Activated CD4-positive, alpha-beta T cell treated with anti-CD3 and anti-CD28 coated beads for 4 hours (primary cell): ENCODE measurements at places on chromosomes 7 and 10.

- DNase-seq, result no peak
Measured at GRCh38 chr10:70765794-70766594, 19.2 kb downstream of the TBATA start.

- DNase-seq, result no peak
Measured at GRCh38 chr10:13706604-13707003, 119.8 kb downstream of the PRPF18 start.

GRCh38 chr7:73644688-73645286 lies 20.5 kb upstream of the MLXIPL start:
- no peak for DNase-seq

DNA sequence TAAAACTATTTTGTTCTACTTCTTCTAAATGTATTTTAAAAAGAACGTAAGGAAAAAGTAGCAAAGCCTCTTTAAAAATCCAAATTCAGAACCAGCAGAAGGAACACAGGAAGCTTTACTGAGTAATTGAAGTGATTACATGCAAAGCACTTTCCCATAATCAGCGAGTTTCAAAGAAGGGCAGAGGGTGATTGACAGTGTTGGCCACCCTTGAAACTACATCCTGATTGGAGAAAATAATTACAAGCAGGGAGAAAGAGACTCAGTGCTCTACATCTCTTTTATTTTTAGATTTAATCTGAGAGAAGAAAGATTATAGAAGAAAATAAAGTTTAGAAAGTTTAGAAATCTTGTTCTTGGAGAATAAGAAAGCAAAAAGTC lies 20.3 kb upstream of the HGF start:
- DNase-seq, result no peak

DNA sequence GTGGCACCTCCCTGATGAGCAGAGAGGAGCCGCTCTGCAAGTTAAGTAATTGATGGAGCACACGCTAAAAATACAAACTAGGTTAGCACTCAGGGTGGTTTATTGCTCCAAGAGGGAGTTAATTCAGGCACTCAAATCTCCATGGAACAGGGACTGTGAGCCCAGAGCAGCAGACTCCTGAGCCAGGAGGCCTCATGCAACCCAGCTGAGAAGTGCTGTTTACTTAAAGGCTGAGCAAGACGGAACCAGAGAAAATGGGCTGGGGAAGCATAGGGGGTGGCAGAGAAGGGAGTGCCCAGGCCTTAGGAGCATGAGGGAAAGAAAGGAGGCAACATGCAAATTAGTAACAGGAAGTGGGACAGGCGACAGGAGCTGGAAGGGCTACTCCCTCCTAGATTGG lies 174.1 kb downstream of the KCNMA1 start:
- DNase-seq, result no peak

- DNase-seq, result no peak
Measured at GRCh38 chr10:8511026-8511425, 456.5 kb downstream of the GATA3 start.

DNA sequence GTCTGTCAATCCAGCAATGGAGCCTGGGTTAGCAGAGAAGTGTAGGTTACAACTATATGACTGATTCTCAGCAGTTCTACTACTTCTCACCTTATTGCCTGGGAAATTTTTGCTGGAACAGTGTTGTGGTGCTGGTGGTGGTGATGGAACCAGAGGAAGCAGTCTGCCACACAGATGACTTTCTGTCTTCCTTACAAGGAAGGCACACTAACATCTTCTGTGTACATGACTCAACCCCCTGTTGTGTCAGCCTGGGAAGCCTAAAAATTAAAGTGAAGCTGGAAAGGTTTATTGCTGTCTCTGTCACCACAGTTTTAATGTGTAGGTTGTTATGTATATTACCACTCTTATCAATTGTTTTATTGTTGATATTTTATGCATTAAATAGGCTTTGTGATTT lies 40.3 kb downstream of the ANKRD7 start:
- no peak for DNase-seq

GRCh38 chr10:63171255-63171855 lies 38.2 kb downstream of the NRBF2 start:
- no peak for DNase-seq

GRCh38 chr7:157318015-157318706 lies 18.6 kb upstream of the DNAJB6 start:
- no peak for DNase-seq
